CD4-positive, alpha-beta T cell treated with Interleukin-1 beta for 1 hour (primary cell): ENCODE measurements at places on chromosomes 6 and 20.

- no peak for DNase-seq
Observed at GRCh38 chr20:2606507-2607006, 45.9 kb upstream of the NOP56 start.

- no peak for DNase-seq
Observed at GRCh38 chr6:90442366-90442765, 144.5 kb downstream of the MAP3K7 start.

GRCh38 chr6:168138436-168138835 is 59.4 kb upstream of the FRMD1 start:
- DNase-seq, result no peak

DNA sequence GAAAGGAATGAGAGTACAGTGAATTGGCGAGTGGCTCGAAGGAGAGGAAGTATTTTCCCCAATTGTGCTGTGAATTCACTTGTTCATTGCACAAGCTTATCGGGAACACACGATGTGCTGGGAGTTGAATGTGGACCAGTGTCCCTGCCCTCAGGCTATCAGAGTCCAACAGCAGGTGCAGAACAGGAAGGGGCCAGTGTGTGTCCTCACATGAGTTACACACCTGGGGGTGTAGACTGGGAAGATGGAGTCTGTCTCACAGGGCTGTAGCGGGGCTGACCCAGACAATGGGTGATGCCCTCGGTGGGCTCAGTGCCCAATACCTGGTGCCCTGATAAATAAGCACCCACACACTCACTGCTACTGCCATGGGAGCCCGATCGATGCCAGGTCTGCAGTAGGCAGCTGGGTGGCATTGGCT is 14.4 kb downstream of the DUSP22 start:
- no peak for DNase-seq

GRCh38 chr20:46642265-46642968 is 8.8 kb downstream of the SLC13A3 start:
- no peak for DNase-seq

DNA sequence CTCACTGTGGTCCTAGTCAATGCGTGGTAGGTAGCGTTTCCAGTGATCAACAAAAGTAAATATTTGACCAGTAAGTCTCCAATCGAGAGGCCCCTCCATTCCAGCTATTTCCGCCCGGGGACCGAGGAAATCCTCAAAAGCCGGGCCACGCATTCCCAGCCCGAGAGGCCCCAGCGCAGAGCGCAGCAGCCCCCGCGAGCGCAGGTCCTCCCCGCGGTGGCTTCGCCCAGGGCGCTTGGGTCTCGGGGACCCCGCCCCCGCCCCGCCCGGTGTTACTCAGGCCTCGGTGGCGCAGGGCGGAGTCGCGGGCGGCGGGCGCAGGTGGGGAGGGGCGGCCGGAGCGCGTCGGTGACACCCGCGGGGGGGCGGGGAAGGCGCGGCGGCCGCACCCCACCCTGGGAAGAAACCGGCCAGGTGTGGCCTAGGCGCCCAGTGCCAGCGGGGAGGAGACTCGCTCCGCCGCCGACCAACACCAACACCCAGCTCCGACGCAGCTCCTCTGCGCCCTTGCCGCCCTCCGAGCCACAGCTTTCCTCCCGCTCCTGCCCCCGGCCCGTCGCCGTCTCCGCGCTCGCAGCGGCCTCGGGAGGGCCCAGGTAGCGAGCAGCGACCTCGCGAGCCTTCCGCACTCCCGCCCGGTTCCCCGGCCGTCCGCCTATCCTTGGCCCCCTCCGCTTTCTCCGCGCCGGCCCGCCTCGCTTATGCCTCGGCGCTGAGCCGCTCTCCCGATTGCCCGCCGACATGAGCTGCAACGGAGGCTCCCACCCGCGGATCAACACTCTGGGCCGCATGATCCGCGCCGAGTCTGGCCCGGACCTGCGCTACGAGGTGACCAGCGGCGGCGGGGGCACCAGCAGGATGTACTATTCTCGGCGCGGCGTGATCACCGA is at the start of gene DSP:
TSS of gene DSP (plus strand) at position 497 of the 890 bp plus-strand sequence. CDS start at position 742, 245 bp downstream.
- DNase-seq, result no peak

DNA sequence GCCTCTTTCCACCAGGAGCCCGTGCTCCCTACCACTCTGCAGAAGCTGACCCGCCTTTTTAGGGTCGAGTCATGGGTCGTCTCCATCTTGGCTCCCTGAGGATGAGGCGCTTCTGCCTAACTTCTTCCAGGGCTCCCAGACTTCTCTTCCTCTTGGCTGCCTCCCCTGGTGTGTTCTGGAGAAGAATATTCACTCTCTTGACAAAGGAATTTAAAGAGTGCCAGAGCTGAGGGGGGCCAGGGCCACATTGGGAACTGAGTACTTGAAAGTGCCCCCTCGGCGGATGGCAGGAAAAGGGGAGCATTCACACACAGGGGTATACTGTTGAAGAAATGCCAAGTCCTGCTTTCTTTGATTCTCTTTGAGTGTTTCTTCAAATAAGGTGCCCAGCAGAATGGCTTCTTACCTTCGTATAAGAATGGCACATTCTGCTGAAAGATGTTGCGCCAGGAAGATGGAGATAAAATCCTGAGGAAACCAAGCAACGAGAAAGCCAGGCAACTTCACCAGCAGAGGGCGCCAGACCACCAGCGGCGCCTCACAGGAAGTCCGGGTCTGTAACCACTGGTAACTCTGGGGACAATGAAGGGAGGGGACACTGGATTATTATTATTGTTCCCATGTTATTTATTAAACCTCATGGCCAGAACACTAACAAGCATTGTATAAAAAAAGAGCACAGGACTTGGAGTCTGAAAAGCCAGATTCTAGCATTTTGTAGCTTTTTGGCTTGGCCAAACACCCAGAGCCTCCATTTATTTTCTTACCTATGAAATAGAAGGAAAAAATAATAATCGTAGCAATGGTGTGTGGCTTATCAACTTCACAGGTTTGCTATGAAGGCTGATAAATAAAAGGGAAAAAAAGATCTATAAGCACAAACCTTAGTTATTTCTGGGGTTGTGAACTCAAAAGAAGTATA is 176.7 kb downstream of the HACE1 start:
- DNase-seq, result peak; percentile 70

DNA sequence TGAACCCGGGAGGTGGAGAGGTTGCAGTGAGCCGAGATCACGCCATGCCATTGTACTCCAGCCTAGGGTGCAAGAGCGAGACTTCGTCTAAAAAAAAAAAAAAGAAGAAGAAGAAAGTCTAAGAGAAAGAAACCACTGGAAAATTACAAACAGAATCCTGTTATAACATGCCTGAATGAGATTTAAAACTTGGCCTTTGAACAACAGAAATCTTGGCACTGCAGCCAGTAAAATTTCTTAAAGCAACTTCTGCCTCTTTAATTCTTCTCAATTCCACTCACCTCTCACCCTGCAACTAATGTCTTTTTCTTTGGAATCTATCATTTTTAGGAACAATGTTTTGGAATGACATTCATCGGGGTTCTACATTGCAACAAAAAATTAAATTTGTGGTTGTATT is 26.3 kb downstream of the PM20D2 start:
- no peak for DNase-seq

GRCh38 chr6:119390247-119390793 is 40.8 kb upstream of the MAN1A1 start:
- DNase-seq, result no peak

GRCh38 chr6:155419161-155419560 is 36.5 kb downstream of the NOX3 start:
- no peak for DNase-seq

DNA sequence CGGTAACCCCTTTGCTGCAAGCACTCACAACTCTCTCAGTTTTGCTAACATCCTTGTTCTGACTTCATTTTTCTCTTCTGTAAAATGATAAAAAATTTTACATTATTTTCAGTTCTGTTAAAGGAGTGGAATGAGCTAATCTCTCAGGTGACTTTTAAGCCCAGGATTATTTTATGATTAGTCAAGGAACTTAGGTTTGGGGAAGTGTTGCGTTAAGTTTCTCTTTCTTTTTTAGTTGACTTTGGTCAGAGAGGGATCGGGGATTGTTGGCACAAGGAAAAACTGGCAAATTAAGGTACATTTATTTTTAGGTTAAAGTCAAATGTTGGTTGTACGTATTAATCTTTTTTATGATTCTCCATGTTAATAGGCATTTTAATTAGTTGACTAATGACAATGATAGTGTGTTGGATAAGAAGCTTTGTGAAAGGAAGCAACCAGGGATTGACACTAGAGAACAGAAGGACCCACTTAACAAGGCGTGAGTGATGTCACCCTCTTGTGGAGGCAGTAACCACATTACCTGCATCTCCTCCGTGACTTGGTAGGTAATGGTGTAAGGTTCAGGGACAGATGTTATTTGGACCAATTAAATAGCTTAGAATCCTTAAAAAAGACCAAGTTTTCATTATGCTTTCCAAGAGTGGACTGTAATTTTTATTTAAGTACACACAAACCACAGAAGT is 31.6 kb downstream of the CD83 start:
- DNase-seq, result no peak

- no peak for DNase-seq
Observed at GRCh38 chr6:80268865-80269730, 162.6 kb downstream of the BCKDHB start.

GRCh38 chr6:68059899-68060298 is 575.2 kb upstream of the ADGRB3 start:
- DNase-seq, result no peak

DNA sequence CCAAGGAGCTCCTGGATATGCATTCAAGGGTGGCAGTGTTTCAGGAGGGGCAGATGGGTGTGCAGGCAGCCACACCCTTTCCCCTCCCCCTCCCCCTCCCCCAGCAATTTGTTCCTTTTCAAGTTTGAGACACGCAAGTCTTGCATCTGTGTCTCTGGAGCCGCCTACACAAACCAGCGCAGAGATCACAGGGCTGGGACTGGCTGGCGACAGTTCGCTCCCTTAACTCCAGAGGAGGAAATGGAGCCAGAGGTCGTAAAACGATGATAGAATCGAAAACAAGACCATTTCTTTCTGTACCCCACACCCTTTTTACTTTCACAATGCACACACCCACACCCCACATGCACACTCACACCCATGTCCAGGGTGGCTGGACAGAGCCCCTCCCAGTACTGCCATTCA is 163.1 kb downstream of the LY86 start:
- no peak for DNase-seq

DNA sequence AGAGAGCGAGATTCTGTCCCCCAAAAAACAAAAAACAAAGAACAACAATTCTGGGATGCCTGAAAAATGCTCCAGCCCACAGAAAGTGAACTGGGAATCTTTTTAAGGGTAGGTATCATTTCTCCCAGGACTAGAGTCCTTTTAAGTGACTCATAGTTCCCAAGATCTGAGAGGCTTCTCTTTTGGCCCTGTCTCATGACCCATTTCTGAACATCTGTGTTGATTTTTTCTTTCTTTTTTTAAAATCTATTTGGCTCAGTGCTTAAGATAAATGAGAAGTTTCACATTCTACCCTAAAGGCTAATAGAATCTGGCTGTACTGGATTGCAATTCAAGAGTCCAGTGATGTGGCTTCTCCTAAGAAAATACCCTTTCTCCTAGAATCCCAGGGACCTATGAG is 217.6 kb upstream of the FOXQ1 start:
- DNase-seq, result no peak

- DNase-seq, result no peak
Observed at GRCh38 chr6:163836876-163837690, 422.6 kb downstream of the QKI start.

- no peak for DNase-seq
Observed at GRCh38 chr6:35056952-35057351, 84.2 kb downstream of the TCP11 start.

DNA sequence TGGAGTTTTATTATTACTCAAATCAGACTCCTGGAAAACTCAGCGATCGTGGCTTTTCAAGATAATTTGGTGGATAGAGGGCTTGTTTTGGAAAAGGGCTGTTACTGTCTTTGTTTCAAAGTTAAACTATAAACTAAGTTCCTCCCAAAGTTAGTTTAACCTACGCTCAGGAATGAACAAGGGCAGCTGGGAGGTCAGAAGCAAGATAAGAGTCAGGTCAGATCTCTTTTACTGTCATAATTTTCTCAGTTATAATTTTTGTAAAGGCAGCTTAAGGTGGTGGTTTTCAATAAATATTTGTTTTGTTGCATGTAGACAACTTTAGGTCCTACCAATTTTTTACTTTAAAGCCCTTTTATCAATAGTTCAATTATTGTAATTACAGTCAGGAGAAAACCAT is 9.2 kb upstream of the GABRR2 start:
- DNase-seq, result no peak

- DNase-seq, result no peak
Observed at GRCh38 chr6:141443032-141443431, 689.7 kb upstream of the GJE1 start.

DNA sequence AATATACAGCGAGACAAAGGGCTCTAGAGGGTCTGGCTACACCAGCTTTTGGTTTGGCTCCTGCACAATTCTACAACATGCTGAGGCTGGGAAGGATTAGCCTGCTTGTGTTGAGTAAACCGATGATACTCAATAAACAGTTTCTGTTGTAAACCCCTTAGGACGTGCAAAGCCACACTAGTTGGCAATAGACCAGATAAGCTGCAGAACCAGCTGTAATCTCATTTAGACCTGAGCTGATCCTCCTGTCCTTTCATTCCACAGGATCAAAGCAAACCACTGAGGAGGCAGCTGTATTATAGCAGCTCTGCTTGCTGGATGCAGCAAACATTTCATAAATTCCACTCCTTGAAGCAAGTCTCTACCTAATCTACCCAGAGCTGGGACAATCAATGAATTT is 79.7 kb downstream of the MMS22L start:
- DNase-seq, result no peak

DNA sequence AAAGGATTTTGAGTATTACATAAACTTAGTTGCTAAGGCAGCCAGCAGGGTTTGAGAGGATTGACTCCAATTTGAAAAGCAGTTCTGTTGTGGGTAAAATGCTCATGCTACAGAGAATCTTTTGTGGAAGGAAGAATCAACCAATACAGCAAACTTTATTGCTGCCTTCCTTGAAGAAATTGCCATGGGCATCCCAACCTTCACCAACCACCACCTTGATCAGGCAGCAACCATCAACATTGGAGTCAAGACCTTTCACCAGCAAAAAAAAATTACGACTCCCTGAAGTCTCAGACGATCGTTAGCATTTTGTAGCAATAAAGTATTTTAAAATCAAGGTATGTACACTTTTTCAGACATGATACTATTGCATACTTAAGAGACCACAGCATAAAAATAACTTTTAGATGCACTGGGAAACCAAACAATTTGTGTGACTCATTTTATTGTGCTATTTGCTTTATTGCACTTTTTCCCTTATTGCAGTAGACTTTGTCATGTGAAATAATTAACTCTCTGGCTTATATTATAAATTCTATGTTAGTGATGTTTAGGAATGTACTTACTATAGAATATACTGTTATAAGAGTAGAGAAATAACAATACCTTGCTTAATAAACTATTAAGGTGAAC is 390.8 kb downstream of the CDKAL1 start:
- no peak for DNase-seq

- DNase-seq, result no peak
Observed at GRCh38 chr20:4545526-4545925, 176.2 kb upstream of the PRND start.

DNA sequence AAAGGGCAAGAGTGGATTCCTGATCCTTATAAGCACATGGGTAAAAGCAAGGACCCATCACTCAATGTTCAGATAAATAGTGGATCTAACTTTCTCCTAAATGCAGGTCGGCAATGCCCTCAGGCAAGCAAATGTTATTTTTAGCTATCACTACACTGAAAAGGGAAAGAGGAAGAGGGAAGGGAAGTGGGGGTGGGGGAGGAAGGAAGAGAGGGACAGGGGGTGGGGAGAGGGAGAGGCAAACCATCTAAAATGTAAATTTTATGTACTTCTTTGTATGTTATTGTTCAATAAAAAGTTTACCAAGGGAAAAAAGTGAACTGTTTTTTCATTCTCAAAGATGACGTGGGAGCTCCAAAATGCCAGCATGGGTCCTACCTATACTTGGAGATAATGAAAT is 44.2 kb downstream of the CHD6 start:
- DNase-seq, result no peak

- no peak for DNase-seq
Observed at GRCh38 chr6:167103041-167103891, 19.6 kb upstream of the CCR6 start.
